ENCODE measurements at places on chromosomes 6 and 20.

GRCh38 chr20:56487216-56487615 lies 18.8 kb downstream of the RTF2 start:
- DNase-seq = no peak

DNA sequence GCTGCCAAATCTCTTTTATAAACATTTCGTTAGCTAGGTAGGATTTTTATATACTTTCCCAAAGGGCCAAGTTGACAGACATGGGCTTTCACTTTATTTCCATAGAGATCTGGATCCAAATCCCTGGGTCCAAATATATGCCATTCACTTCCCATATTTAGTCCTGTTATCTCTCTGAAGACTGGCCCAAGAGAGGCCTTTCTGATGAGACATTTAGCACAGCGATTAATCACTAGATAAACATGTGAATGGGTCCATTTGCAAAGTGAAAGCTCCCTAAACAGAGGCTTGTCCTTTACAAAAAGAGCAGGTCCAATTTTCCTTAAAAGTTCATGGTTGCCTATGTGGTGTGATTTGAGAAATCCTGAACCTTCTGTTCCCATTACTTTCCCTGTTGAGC lies 132.6 kb downstream of the TRMT11 start:
- no peak for DNase-seq

- no peak for DNase-seq
Observed at GRCh38 chr6:168099201-168100010, 20.4 kb upstream of the FRMD1 start.

DNA sequence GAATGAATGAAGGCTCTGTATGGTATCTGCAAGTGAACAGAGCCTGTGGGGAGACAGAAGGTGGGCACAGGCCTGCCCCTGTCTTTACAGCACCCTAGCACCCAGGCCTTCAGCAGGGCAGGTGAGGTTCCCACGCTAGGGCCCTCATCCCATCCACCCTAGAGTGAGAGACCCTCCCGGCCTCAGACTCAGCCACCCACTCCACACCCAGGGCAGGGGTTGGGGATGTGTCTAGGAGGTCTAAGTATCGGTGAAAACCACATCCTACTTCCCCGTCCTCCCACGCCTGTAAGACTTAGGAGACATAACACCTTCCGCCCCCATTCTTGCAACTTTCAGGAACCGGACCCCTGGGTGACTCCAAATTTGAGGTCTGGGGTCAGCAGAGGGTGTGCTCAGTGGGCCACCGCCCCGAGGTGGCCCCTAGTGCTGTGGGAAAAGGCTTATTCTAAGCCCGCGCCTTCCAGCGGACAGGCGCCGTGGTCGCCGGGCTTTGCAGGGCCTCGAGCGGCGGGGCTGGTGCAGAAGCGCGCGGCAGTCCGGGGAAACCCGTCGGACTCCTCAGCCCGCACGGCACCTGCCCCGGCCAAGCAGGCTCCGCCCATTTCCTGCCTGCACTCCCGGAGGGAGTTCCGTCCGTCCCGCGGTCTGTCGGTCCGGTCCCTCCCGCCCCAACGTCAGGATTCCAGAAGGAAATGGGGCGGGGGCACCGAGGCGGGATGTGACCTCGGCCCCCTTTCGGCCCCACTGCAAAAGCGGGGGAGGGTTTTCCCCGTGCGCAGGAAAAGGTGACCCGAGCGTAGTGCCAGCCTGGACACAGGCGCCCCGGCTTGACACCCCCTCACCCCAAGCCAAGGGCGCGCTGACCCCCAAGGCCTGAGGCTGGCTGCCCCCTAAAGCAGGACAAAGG lies 868 bp downstream of the SAMD10 start:
- peak; percentile 81 for DNase-seq

DNA sequence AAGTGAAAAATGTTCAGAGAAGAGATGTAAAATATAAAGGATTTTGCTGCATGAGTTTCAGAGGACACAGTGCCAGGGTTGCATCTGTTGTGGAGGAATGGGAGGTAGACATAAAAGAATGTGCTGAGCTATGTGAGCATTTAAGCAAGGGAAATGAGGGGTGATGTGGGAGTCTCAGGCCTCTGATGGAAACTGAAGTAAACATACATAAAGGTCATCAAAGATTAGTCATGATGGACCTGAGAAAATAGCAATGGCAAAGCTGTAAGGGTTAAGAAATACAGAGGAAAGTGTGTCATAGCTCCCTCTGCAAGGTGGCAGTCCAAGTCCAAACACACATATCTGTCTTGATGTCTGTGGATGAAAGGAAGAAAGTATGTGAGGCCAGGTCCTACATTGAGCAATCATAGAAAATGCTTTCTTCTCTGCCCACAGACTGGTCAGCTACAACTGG lies 306.6 kb upstream of the ECI2 start:
- DNase-seq = no peak

DNA sequence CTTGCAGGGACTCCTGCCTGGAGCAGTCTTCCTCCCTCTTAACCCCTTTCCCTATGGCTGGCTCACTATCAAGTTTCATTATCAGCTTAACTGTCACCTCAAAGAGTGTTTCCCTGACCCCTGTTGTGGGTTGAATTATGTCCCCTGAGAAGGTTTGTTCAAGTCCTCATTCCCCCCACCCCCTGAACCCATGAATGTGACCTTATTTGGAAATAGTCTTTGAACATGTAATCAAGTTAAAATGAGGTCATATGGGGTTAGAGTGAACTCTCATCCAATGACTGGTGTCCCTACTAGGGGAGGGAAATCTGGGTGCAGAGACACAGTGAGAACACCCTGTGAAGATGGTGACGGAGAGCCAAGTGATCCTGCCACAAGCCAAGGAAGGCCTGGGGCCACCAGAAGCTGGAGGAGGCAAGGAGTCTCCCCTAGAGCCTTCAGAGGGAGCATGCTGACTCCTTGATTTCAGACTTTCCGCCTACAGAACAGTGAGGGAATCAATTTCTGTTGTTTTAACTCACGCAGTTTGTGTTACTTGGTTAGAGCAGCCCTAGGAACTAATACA lies 165.2 kb upstream of the TOP1 start:
- no peak for DNase-seq

DNA sequence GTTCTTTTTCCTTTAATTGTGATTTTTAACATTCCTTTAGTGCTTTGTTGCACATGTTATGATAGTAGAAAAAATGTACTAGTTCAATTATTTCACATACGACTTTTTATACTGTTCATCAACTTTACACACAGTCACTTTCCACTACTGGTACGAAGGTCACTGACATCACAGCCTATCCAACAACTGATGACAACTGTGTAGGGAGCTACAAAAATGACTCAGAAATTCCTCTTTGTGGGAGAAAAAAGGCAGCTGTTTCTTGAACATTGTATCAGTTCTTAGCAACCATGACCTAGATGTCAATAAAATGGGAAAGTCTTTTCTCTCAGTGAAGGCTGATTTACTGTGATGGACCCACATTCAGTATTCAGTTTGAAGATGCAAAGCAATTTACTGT lies 7.0 kb upstream of the ID4 start:
- no peak for DNase-seq

- peak; percentile 44 for DNase-seq
Observed at GRCh38 chr20:62668441-62669027, 26.2 kb downstream of the SLCO4A1 start.

DNA sequence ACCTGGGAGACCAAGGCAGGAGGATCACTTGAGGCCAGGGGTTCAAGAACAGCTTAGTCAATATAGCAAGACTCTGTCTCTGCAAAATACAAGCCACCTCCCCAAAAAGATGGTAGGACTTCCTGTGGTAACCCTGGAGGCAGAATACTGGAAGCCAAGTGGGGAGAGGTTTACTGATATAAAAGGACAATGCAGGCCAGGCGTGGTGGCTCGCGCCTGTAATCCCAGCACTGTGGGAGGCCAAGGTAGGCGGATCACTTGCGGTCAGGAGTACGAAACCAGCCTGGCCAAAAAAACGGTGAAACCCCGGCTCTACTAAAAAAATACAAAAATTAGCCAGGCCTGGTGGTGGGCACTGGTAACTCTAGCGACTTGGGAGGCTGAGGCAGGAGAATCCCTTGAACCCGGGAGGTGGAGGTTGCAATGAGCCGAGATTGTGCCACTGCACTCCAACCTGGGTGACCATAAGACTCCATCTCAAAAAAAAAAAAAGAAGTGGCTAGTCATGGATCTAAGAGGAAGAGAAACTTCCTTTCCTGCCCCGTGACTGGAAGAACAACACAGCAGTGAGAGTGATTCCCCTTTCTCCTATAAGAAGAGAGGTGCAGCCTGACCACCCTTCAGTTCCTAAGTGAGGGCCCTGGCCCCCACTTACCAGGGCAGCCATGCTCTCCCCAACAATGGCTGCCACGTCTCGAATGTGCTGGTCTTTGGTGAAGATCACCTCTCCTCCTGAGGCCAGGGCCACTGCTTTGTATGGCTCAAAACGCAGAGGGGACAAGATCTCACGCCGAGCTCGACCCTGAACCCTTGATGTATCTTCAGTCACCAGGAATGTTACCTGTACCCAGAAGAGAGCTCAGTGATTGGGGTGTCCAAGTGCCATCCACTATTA lies 6.2 kb downstream of the SAPCD1 start:
- no peak for DNase-seq

DNA sequence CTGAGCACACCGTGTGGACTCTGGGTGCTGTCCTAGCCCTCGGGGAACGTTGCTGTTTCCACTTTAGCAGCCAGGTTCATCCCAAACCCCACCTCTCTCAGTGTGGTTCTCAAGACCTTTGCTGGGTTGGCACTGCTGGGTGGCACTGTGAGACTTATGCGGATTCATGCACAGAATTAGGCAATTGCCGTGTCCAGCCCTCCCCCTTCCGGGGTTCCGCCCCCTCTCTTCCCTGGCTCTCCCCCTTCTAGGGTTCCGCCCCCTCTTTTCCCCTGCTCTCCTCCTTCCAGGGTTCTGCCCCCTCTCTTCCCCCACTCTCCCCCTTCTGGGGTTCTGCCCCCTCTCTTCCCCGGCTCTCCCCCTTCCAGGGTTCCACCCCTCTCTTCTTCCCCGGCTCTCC lies 39.8 kb upstream of the SLCO4A1 start:
- no peak for DNase-seq
